Bronchial epithelial cell (primary cell): ENCODE measurements at places on chromosomes 11 and 22.

DNA sequence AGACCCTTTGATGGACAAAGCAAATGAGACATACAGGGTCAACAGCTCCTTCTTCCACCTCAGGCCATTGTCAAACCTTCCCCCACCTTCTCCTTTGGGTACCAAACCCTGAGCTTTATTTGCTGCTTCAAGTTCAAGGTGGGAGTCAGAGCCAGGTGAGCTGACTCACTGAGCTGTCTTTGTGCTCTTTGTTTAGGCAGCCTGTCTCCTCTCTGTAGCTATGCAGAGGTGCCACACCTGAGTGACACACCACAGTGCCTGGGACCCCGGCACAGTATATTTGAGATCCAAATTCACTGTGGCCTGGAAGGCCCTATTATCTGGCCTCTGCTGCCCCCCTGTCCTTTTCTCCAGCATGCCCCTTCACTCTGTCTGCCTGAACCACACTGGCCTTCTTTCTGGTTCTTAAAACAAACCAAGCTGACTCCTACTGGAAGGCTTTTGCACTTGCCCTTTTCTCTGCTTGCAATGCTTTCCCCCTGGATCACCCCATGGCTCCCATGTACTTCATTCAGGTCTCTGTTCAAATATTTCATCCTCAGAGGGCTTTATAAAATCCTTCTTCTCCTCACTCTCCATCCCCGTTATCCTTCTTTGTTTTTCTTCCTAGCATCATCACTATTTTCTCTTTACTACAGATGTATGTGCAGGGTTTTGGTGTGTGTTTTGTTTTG is 16.1 kb downstream of the LMO2 start:
- DNase-seq: peak; percentile 23

GRCh38 chr22:33337524-33337923 is 279.3 kb upstream of the SYN3 start:
- peak; percentile 17 for DNase-seq

GRCh38 chr11:65918211-65919140 is at the start of gene C11orf68:
C11orf68 (minus strand) TSS chr11:65919062; CDS start chr11:65919031, 31 bp downstream.
- no peak for DNase-seq

GRCh38 chr11:109326781-109327180 is 95.2 kb upstream of the C11orf87 start:
- no peak for DNase-seq
